Esophagus squamous epithelium (tissue), 5 donors: ENCODE measurements at places on chromosomes 5 and 9. TPM values are rescaled to one million over a fixed set of nuclear protein-coding genes. Genes with fewer than 3 reads are reported as not detected.

Gene RNF183
- total RNA-seq = 2.1 TPM

Gene BRD8
- 27.9 TPM for total RNA-seq

Gene PCDHGA2
- 0.26 TPM for total RNA-seq

Gene LAMC3
- total RNA-seq = 1.4 TPM

Gene PPIP5K2
- total RNA-seq = 20.3 TPM

Gene NINJ1
- total RNA-seq = 12.6 TPM

Gene MARCOL
- not detected for total RNA-seq

Gene SKP1
- 191 TPM for total RNA-seq

Gene OMD
- 3.3 TPM for total RNA-seq

Gene PDCD1LG2
- total RNA-seq = 0.23 TPM

Gene FCN2
- total RNA-seq = not detected

Gene SLC4A9
- 1.2 TPM for total RNA-seq

Gene CKMT2
- total RNA-seq = not detected

Gene PNPLA7
- 0.61 TPM for total RNA-seq

Gene SLC23A1
- not detected for total RNA-seq

Gene NNT
- total RNA-seq = 26.3 TPM

Gene DPYSL3
- 62.9 TPM for total RNA-seq

Gene BASP1
- 16.7 TPM for total RNA-seq

Gene SV2C
- total RNA-seq = under 0.01 TPM

Gene EIF4E1B
- not detected for total RNA-seq

Gene DNM1
- total RNA-seq = 9.7 TPM

Gene PROB1
- total RNA-seq = 1.0 TPM

Gene INSL4
- not detected for total RNA-seq

Gene OTP
- total RNA-seq = not detected

Gene GFI1B
- not detected for total RNA-seq

Gene NR4A3
- 0.76 TPM for total RNA-seq

Gene STK32A
- total RNA-seq = 0.26 TPM
